Tibial nerve (tissue), 4 donors: ENCODE measurements at places on chromosomes 6 and 20.

DNA sequence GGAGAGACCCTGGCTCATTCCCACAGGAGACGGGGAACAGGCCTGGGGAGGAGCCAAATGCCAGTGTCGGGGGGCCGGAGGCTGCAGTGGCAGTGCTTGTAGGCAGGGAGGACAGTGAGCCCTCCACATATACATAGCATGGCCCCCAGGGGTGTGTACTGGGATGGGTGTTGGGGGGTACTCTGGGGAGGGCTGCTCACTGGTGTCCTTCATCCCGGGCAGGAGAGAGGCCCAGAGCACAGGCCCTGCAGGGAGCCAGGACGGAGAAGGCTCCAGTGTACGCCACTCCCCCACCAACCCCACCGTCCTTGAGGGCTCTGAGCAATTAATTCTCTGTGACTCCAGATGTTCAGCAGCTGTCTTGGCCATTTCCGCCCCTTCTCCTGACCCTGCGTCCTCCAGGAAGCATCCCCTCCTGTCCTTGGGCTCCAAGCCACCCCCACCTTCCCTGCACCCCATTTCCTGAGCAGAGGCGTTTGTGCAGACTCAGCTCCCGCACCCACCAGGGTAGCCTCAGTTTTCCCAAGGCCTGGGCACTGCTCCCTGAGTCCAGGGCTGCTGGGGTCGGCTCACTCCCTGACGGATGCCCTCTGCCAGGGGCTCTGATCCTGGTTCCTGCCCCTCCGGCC is 3.4 kb upstream of the ABHD16B start:
- no peak overlapping the region for H3K27ac ChIP-seq
- peaks cover 39% of the 10 kb centered on the region for H3K4me1 ChIP-seq
- no peak for DNase-seq
- H3K36me3 ChIP-seq = no peaks in the 10 kb centered on the region
- peaks cover 31% of the 10 kb centered on the region for H3K27me3 ChIP-seq

DNA sequence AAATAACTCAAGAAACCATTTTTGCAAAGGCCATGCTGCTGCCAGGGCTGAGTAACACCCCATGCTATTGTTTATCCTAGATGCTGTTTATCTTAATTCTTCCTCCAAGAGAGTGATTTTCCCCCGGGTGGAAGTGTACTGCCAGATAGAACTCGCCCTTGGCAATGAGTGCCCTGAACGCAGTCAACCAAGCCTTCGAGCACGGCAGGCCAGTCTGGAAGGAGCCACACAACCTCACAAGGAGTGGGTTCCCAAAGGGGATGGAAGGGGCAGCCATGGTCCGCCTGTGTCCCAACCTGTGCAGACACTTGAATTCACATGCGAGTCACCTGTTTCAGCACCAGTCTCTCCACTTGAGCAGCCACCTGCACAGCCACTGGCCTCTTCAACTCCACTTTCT is 31.9 kb downstream of the PNPLA1 start:
- H3K4me3 ChIP-seq = no peak overlapping the region
- no peaks in the 10 kb centered on the region for H3K4me1 ChIP-seq
- H3K27ac ChIP-seq = no peak overlapping the region
- DNase-seq = no peak
- H3K36me3 ChIP-seq = no peaks in the 10 kb centered on the region
- H3K27me3 ChIP-seq = no peaks in the 10 kb centered on the region

GRCh38 chr6:135521431-135521830 is 23.9 kb upstream of the AHI1 start:
- H3K27ac ChIP-seq = no peak overlapping the region
- peaks cover 12% of the 10 kb centered on the region for H3K36me3 ChIP-seq
- DNase-seq = no peak
- no peak overlapping the region for H3K4me3 ChIP-seq

DNA sequence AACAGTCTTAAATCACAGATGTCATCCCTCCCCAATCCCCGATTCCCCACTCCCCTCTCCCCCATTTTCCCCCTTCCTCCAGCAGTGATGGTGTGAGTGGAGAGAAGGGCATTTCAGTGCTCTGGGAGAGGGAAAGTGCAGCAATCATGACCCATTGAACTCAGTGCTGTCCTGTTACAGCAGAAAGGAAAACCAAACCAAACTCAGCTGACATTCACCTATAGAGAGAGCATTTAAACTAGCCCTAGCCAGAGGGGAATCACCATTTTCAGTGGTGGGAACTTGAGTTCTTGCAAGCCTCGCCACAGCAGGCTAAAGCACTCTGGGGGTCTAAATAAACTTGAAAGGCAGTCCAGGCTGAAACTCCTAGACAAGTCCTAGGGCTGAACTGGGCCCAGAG is 129.9 kb upstream of the COL21A1 start:
- H3K27me3 ChIP-seq = no peaks in the 10 kb centered on the region
- peaks cover 5% of the 10 kb centered on the region for H3K4me1 ChIP-seq
- H3K4me3 ChIP-seq = no peak overlapping the region
- H3K36me3 ChIP-seq = no peaks in the 10 kb centered on the region
- no peak for DNase-seq

DNA sequence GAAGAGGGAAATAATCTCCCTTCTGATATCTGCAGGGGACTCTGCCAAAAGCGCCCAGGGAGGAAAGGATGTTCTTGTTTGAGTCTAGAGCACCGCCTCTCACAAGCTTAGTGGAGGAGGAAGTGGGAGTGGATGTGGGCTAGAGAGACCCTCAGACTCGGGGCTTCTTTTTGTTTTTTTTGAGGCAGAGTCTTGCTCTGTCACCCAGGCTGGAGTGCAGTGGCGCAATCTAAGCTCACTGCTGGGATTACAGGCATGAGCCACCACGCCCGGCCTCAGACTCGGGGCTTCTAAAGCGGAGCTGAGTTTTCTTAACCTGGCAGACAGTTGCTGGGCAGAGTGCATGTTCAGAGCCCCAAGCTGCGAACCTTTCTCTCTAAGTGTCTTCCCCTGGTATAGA is 310.8 kb downstream of the BMP7 start:
- H3K4me3 ChIP-seq = no peak overlapping the region
- no peaks in the 10 kb centered on the region for H3K36me3 ChIP-seq
- peaks cover 6% of the 10 kb centered on the region for H3K4me1 ChIP-seq
- no peak overlapping the region for H3K27ac ChIP-seq
- no peaks in the 10 kb centered on the region for H3K27me3 ChIP-seq

DNA sequence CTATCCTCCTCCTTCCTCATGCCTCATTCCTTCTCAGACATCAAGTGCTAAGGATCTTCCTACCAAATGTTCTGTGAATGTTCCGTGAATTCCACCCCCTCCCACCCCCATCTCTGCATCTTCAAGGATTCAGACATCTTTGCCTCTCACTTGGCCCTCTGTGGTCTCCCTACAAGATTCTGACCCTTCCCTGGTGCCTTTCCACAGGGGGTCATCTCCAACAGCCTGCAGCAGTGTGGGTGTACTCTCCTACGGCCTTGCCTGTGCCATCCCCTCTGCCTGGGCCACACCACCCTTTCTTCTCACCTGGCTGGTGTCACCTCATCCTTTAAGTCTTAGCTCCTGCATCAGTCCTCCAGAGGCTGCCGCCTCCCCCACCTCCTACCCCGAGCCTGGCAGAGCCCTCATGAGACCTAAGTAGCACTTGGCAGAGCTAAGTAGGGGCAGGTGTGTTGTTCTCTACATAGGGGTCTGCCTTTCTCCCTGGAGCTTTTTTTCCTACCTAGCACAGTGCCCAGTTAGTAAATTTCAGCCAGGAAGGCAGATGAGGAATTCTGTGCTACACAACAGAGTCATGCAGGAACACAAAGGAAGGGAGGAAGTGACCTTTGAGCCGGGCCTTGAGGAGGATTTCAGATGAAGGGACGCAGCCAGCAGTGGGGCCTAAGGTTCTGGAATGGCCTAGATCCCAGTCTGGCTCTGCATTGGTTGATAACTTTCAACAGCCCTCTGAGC is 43.1 kb downstream of the TM9SF4 start:
- no peak for DNase-seq
- H3K36me3 ChIP-seq = peaks cover 81% of the 10 kb centered on the region
- no peaks in the 10 kb centered on the region for H3K27me3 ChIP-seq
- H3K4me3 ChIP-seq = no peak overlapping the region

- H3K4me1 ChIP-seq = no peaks in the 10 kb centered on the region
- no peaks in the 10 kb centered on the region for H3K27me3 ChIP-seq
- H3K27ac ChIP-seq = no peak overlapping the region
- no peaks in the 10 kb centered on the region for H3K36me3 ChIP-seq
- DNase-seq = no peak
These were observed 126.1 kb downstream of the LRRC1 start for GRCh38 chr6:53920881-53921280.
